CD4-positive, alpha-beta T cell treated with Interleukin-6 for 4 hours (primary cell): ENCODE measurements at places on chromosomes 12 and 14.

DNA sequence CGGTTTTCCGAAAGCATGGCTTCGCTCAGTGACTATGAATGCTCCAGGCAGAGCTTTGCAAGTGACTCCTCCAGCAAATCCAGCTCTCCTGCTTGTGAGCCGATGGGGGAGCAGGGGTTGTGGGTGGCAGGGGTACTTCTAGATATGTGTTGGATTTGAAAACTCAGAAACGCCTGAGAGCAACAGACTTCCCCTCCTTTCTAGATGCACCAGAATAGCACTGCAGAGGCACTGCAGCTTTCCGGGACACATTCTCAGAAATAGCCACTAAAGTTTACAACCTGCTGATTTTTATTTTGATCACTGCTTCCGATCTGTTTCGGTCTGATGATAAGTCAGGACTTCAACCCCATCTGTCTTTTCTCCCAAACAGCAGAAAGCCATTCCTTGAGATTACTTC is 8.6 kb downstream of the TCP11L2 start:
- DNase-seq = no peak

DNA sequence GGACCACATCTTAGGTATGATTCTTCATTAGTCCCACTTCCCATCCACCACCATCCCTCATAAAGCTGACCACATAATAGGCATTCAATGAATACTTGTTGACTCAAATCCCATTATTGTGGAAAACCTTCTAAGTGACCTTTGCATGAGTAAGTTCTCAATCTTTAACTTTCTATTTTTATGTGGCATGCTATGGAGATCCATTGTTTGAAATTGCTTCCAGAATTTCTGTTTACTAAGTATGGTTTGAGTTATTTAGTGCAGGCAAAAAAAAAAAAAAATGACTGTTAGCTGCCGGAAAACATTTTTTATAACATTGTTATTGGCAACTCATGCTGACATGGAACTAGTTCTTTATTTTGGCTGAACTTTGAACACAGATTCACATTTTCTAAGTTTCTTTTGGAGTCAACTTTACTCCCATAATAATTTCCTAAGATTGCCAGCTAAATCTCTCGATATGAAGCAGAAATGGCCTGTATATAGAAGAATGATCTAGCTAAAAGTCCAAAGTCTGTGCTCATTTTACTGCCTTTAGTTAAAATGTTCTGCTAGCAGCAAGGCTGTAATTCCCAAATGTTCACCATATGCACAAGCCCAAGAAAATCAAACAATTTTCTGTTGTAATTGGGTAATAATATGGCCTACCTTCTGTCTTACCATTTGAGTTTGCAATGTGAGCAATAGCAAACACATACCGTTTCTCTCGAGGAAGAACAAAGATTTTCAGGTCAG is 77.9 kb downstream of the PTGER2 start:
- DNase-seq = no peak

- DNase-seq = no peak
These were observed 900.9 kb downstream of the FLRT2 start for GRCh38 chr14:86430853-86431252.

GRCh38 chr14:71701990-71702389 is 230.2 kb upstream of the RGS6 start:
- DNase-seq = no peak

GRCh38 chr14:103186909-103187586 is 63.8 kb downstream of the TNFAIP2 start:
- DNase-seq = no peak

DNA sequence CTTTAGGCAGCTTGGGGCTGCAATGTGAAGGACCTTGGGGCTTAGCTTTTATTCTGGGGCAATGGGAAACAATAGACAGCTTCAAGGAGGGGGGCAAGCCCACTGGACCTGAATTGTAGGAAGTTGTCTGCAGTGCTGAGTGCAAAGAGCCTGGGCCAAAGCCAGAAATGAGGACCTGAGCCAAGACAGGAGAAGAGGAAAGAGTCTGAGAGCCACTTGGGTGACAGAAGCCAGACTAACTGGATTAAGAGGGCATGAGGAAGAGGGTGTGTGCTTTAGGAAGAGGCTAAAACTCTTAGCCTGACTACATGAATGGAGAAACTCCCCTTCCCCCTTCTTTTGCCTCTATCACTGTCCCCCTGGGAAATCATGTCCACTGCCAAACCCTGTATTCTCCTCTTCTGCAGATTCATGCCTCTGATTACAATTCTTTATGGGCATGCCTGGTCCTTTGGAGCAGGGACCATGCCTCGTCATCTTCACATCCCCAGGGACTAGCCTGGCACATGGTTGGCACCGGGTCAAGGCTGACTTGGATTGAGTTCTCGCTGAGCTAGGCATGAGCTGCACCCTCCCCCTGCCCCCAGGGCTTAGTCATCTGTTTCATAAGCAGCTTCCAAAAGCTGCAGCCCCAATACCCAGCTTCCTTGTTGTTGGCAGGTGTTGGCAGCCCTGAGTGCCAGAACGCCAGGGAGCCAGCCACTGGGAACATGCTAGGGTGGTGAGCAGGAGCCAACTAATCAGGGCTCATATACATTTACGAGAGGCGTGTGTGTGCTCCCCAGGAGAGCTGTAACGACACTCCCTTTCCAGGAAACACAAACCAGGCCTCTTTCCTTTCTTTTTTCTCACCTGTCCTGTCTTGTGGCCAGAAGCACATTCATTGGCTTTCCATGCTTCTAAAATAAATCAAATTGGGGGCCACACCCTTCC is 27.7 kb upstream of the JDP2 start:
- DNase-seq = no peak

DNA sequence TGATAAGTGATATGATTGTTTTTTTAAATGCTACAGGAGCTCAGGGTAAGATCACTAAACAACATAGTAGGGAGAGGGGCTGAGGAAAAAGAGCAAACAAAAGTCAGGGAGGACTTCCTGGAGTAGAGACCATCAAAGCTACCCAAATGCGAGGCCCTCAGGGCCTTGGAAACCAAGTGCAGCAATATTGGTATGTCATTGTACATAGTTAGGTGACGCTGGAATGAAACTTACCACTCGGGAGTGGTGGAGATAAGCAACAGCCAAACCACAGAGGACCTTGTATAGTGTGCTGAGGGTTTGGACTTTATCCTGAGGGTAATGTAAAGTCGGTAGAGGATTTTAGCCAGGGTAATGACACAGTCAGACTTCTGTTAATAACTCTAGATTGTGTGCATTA is 13.8 kb downstream of the KITLG start:
- no peak for DNase-seq

GRCh38 chr14:105737504-105738246 is 211.3 kb downstream of the TMEM121 start:
- DNase-seq = no peak

DNA sequence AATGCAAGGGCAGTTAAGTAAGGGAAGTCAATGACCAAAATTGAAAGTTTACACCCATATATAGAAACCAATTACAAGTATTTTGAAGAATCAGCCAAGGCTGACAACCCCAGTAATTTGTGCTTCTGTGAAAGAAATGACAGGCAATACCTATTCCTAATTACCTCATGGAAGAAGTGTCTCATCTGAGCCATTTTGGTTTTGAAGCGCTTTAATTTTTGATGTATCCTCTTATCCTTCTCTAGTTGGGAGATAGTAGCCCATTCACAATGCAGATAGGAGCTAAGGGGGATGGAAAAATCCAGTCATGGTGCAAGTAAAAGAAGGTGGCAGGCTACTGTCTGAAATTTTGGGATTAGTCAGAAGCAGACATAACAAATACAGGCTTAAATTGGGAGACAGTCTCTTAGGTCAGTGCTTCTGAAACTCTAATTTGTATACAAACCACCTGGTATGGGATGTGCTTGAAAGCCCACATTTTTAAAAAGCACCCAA is 30.4 kb upstream of the SUPT16H start:
- no peak for DNase-seq

- no peak for DNase-seq
These were observed 54.5 kb downstream of the C12orf75 start for GRCh38 chr12:105384916-105385535.

DNA sequence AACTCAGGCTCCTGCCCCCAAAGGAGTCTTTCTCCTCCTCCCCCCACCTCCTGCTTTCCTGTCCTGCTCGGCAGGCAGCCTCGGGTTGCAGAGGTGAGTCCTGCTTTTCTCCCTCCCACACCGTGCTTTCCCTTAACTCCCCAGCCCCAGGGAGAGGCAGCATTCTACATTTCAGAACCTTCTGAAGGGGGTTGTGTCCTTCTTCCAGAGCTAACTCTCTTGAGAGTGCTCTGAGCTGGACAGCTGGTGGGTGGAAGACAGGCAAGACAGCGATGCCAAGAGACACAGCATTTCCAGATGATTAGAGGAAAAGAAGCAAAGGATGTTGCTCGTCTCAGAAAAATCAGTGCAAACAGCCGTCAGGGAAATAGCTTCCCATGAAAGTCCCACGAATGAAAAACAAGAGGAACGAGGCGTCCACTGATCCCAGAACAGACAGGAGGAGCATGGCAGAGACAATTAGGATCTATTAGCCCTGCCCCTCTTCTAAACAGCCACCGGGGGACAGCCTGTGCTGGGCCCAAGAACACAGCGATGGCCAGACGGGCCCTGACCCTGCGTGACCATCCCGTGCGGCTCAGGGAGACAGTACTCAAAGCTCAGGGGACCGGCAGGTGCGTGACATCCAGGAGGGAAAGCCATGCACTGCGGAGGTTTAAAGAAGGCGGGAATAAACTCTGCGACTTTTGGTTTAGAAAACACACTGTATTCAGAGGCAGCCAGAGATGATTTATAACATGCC is 216.5 kb upstream of the RTL1 start:
- DNase-seq = no peak

DNA sequence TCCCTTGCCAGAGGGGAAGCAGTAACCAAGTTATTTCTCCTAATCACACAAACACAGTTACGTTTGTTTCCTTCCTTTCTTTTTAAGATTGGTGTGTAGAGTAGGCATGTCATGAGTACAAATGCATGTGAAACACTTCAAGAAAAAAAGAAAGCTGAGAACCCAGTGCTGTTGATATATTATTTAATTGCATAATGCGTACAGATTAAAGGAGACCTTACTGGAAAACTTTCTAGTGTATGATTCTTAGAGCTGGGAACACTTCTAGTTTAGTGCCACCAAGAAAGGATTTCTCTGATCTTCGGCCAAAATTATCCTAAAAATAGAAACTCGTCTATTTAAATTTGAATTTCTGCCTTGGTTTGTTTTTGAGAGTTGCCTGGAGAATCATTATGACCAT is 365.5 kb downstream of the CCDC91 start:
- DNase-seq = no peak

- peak; percentile 9 for DNase-seq
These were observed 490 bp downstream of the RILPL1 start for GRCh38 chr12:123532808-123533649.

- DNase-seq = peak; percentile 35
These were observed at the start of gene CLEC2B for GRCh38 chr12:9869307-9870161. Gene CLEC2B, minus strand, starts transcription at chr12:9869354.

DNA sequence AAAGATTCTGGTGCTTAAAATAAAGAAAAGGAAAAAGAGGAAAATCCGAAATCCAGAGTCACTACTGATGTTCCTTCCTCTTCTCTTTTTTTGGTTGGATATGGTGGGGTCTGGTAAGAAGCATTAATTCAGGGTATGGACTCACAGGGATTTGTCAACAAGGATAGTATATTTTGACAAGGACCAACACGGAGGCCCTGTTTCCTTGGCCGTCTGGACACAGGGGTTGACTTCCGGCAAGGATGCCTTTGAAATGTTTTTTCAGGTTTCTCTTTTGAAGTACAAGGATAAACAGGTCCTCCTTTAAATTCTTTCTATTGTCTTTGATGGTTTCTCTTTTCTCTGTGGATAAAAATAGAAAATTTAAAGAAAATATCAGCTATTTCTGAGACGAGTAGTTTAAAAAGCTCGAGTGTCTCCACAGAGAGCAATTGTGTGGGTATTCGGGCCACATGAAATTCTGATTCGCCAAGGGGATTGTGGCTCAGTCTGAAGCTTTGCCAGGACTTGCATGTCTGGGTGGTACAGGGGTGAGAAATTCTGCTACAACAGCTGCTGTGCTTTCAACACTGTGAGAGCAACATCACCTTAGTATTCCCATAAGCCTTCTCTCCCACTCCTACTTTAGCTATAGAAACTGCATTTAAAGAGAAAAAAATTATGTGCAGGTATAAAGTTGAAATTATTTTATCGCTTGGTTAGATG is 88.5 kb upstream of the CSRP2 start:
- no peak for DNase-seq

DNA sequence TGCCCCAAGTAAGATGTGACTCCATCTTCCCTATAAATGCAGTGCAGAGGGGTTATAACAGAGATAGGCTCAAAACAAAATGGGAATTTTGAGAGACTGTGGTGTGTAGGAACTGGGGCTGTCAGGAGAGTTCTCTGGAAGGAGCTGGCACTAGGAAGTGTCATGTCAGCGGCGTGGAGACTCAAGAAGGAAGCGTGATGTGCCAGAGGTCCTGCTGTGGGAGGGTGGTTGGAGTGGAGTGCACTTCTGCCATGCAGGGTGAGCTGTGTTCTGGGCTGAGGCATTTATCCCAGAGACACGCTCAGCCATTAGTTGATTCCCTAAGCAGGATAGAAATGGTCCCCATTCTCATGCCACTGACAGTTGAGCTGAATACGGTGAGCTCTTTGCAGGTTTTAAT is 19.0 kb downstream of the GLT1D1 start:
- no peak for DNase-seq

DNA sequence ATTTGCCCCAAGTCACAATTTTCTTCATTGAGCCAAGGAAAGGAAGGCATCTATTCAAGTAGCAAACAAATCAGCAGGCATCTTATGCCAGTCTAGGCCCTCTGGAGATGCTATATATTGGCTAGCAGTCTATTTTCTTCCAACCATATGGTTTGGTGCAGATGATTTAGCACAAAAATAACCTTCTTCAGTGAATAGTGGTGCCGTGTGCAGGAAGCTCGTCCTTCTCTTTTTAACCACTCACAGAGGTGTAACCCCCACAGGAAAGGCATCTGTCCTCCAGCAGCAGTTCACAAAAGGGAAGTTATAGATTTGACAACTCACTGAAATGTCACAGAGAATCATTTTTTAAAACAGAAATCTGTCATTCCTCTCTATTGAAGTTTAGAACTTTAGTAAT is 445.7 kb upstream of the SYT1 start:
- no peak for DNase-seq

- DNase-seq = peak; percentile 82
These were observed 27.1 kb downstream of the DAD1 start for GRCh38 chr14:22561661-22562579.

DNA sequence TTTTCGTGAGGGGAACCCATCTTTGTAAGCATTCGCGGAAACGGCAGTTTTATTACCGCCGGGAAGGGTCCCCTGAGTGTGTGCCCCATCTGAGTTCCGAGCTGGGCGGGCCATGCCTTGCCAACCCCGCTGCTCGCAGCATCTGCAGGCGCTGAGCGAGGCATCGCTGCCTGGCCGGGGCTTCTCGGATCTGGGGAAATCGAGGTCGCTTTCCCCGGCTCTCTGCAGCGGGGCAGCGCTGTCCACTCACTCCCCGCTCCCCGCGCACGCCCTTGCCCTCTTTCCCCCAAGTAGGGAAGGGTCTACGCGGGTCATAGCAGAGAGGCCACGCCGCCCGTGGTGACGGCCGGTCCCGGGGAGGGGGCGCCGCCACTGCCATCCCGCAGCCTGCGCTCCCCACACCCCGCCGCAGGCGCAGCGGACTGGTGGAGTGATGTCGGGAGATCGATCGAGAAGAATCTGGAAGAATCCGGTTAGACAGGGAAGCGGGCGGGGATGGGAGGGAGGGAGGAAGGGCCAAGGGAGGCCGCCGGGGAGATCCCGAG is 507 bp upstream of the FKBP4 start:
- DNase-seq = peak; percentile 31

GRCh38 chr14:105351410-105351809 is 36.9 kb downstream of the PACS2 start:
- no peak for DNase-seq
